Spinal cord (tissue), 10 donors: ENCODE measurements at places on chromosomes 11 and 22. TPM values are rescaled to one million over a fixed set of nuclear protein-coding genes. Genes with fewer than 3 reads are reported as not detected.

The BRSK2 gene
- 14.1 TPM for total RNA-seq

The PHF21B gene
- total RNA-seq: 6.5 TPM

The RRM1 gene
- 64.0 TPM for total RNA-seq

The SERPING1 gene
- 35.7 TPM for total RNA-seq

The POU2AF2 gene
- not detected for total RNA-seq

The KCNK4 gene
- total RNA-seq: 3.2 TPM

The C11orf21 gene
- 1.3 TPM for total RNA-seq

The APOA5 gene
- total RNA-seq: not detected

The OR56A1 gene
- total RNA-seq: 0.10 TPM

The PRRG4 gene
- 1.6 TPM for total RNA-seq

The SEPTIN3 gene
- total RNA-seq: 86.9 TPM

The CBLIF gene
- not detected for total RNA-seq

The MMP8 gene
- not detected for total RNA-seq

The HMOX1 gene
- total RNA-seq: 8.6 TPM

The KIF18A gene
- 8.5 TPM for total RNA-seq

The OR2AG2 gene
- 0.28 TPM for total RNA-seq

The PPFIBP2 gene
- 23.8 TPM for total RNA-seq

The RASSF10 gene
- 7.9 TPM for total RNA-seq

The HEPN1 gene
- not detected for total RNA-seq

The KCTD14 gene
- total RNA-seq: 6.4 TPM

The SDF2L1 gene
- total RNA-seq: 6.9 TPM

The ZNF215 gene
- 2.8 TPM for total RNA-seq

The TRIM51 gene
- not detected for total RNA-seq

The IGF2 gene
- 558 TPM for total RNA-seq

The USH1C gene
- total RNA-seq: 5.3 TPM

The CLMP gene
- 23.1 TPM for total RNA-seq

The SPCS2 gene
- 55.5 TPM for total RNA-seq

The CNGA4 gene
- 0.20 TPM for total RNA-seq

The NCAM1 gene
- 205 TPM for total RNA-seq

The P4HA3 gene
- 6.9 TPM for total RNA-seq

The SCGB2A2 gene
- total RNA-seq: not detected

The KCNK7 gene
- 0.20 TPM for total RNA-seq

The CCDC116 gene
- total RNA-seq: 0.28 TPM

The PAMR1 gene
- total RNA-seq: 35.2 TPM

The SERPINH1 gene
- 151 TPM for total RNA-seq

The LINC01488 gene
- not detected for total RNA-seq

The KDM4D gene
- 1.4 TPM for total RNA-seq

The TRIM49 gene
- total RNA-seq: not detected

The LRRC4C gene
- total RNA-seq: 25.6 TPM

The C11orf42 gene
- not detected for total RNA-seq

The OR8K5 gene
- total RNA-seq: not detected
